ENCODE measurements at places on chromosomes 7 and 10. TPM values are rescaled to one million over a fixed set of nuclear protein-coding genes. Genes with fewer than 3 reads are reported as not detected.

The AKR1C2 gene
- total RNA-seq: 1.1 TPM

The ARL3 gene
- total RNA-seq: 6.2 TPM

The PI4K2A gene
- total RNA-seq: 23.8 TPM

The GNAI1 gene
- total RNA-seq: 22.9 TPM

The ZNF33B gene
- 11.3 TPM for total RNA-seq

The WDR86 gene
- total RNA-seq: 43.2 TPM

The TMEM184A gene
- 4.4 TPM for total RNA-seq

The KCTD7 gene
- 10.5 TPM for total RNA-seq

The FGFR2 gene
- total RNA-seq: 0.16 TPM

The CYP2C19 gene
- total RNA-seq: not detected

The TYW1B gene
- 0.76 TPM for total RNA-seq

The STAG3 gene
- 0.33 TPM for total RNA-seq

The C10orf67 gene
- under 0.01 TPM for total RNA-seq

The ENTPD1 gene
- total RNA-seq: 0.16 TPM

The ASB10 gene
- not detected for total RNA-seq

The NXPH1 gene
- not detected for total RNA-seq

The C10orf71 gene
- not detected for total RNA-seq

The LIPJ gene
- total RNA-seq: not detected

The LRRC17 gene
- 71.7 TPM for total RNA-seq

The DDX56 gene
- total RNA-seq: 56.5 TPM

The ATOH7 gene
- 0.16 TPM for total RNA-seq

The SPDYE2B gene
- not detected for total RNA-seq

The SHTN1 gene
- total RNA-seq: 8.7 TPM

The ZKSCAN5 gene
- total RNA-seq: 5.4 TPM

The GIMAP4 gene
- total RNA-seq: not detected

The TAS2R5 gene
- total RNA-seq: 1.1 TPM

The LEP gene
- not detected for total RNA-seq

The DNAJB9 gene
- total RNA-seq: 26.9 TPM

The JCAD gene
- 9.0 TPM for total RNA-seq

The INMT gene
- not detected for total RNA-seq

The NEUROD6 gene
- not detected for total RNA-seq

The GALNT17 gene
- 0.13 TPM for total RNA-seq

The ASCC1 gene
- total RNA-seq: 22.8 TPM

The KLHL7 gene
- total RNA-seq: 27.7 TPM

The BTBD16 gene
- total RNA-seq: 1.4 TPM

The ACSL5 gene
- total RNA-seq: 0.16 TPM

The YWHAG gene
- total RNA-seq: 71.5 TPM

The SEMA4G gene
- 18.0 TPM for total RNA-seq

The RBP3 gene
- not detected for total RNA-seq

The CLDN3 gene
- 18.4 TPM for total RNA-seq

The GIMAP5 gene
- total RNA-seq: not detected

The HOXA1 gene
- total RNA-seq: 5.1 TPM

The FHIP2A gene
- total RNA-seq: 19.6 TPM

The GHRHR gene
- total RNA-seq: not detected

The STRIP2 gene
- total RNA-seq: 5.5 TPM

The MMRN2 gene
- 0.13 TPM for total RNA-seq

The BUB3 gene
- 99.0 TPM for total RNA-seq

The CTAGE4 gene
- 0.65 TPM for total RNA-seq

The AKR1B15 gene
- total RNA-seq: not detected
